ENCODE measurements at places on chromosomes 16 and 17.

DNA sequence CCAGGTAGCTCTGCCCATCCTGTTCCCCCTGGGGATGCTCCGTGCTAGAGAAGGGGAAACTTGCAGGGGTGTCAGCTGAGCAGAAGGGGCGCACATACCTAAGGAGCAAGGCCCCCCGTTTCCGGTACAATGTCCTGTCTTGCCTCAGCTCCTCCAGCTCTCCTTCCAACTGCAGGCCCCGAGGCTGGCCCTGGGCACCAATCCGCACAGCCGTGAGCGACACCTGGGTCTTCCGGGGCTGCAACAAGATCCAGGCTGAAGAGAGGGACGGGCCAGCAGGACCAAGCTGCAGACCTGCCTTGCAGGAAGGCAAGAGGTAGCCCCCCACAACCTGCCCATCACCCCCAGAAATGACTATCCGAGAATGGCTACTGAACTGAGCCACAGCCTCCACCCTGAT, 102.6 kb downstream of the RMI2 start:
- H3K36me3 ChIP-seq = no peaks in the 10 kb centered on the region
- no peak overlapping the region for H3K27ac ChIP-seq
- peaks cover 5% of the 10 kb centered on the region for H3K4me1 ChIP-seq
- DNase-seq = no peak
- no peak overlapping the region for H3K4me3 ChIP-seq
- no peaks in the 10 kb centered on the region for H3K27me3 ChIP-seq

DNA sequence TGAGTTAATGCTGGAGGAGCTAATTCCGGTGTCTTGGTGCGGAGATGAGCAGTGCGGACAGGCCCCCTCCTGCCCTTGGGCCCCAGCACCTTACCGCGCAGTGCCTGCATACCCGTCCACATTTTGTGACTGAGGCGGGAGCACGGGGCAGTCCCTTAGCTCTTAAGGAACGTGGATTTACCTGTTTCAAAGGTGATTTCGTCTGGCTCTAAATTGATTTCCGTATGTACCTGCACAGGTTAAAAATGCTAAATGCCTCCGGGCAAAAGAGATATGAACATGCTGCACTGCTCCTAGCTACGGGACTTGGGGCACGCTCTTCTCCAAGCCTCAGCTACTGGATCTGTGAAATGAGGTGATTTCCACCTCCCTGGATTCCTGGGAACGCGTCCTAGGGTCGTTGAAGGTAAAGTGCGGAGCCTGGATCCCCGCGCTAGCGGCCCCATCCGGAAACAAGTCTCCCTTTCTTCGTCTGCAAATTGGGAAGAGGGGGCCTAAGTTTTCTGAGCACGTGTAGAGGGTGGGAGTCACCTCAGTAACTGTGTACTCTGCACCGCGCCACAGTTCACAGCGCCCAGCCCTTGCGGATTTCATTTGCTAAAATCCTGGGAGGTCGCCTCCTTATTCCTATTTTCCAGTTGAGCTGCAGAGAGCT, 669 bp upstream of the CRISPLD2 start:
- no peaks in the 10 kb centered on the region for H3K27me3 ChIP-seq
- no peak overlapping the region for H3K27ac ChIP-seq
- no peaks in the 10 kb centered on the region for H3K36me3 ChIP-seq
- DNase-seq = no peak
- H3K4me1 ChIP-seq = peaks cover 17% of the 10 kb centered on the region

- DNase-seq = no peak
- H3K27me3 ChIP-seq = no peaks in the 10 kb centered on the region
- no peak overlapping the region for H3K27ac ChIP-seq
- H3K4me1 ChIP-seq = peaks cover 48% of the 10 kb centered on the region
- no peak overlapping the region for H3K4me3 ChIP-seq
Observed at GRCh38 chr17:35256629-35257028, 13.8 kb downstream of the SLFN5 start.

GRCh38 chr17:78184868-78185267, 2.0 kb downstream of the TK1 start:
- no peaks in the 10 kb centered on the region for H3K36me3 ChIP-seq
- peaks cover 26% of the 10 kb centered on the region for H3K4me1 ChIP-seq
- H3K4me3 ChIP-seq = no peak overlapping the region
- DNase-seq = no peak

- no peaks in the 10 kb centered on the region for H3K27me3 ChIP-seq
- H3K4me1 ChIP-seq = no peaks in the 10 kb centered on the region
- no peak overlapping the region for H3K27ac ChIP-seq
Observed at GRCh38 chr17:79513820-79514535, 96.9 kb downstream of the RBFOX3 start.

GRCh38 chr17:6497496-6498221, 53.4 kb downstream of the PIMREG start:
- no peaks in the 10 kb centered on the region for H3K27me3 ChIP-seq
- H3K4me1 ChIP-seq = peaks cover 4% of the 10 kb centered on the region
- H3K4me3 ChIP-seq = no peak overlapping the region
- no peaks in the 10 kb centered on the region for H3K36me3 ChIP-seq

DNA sequence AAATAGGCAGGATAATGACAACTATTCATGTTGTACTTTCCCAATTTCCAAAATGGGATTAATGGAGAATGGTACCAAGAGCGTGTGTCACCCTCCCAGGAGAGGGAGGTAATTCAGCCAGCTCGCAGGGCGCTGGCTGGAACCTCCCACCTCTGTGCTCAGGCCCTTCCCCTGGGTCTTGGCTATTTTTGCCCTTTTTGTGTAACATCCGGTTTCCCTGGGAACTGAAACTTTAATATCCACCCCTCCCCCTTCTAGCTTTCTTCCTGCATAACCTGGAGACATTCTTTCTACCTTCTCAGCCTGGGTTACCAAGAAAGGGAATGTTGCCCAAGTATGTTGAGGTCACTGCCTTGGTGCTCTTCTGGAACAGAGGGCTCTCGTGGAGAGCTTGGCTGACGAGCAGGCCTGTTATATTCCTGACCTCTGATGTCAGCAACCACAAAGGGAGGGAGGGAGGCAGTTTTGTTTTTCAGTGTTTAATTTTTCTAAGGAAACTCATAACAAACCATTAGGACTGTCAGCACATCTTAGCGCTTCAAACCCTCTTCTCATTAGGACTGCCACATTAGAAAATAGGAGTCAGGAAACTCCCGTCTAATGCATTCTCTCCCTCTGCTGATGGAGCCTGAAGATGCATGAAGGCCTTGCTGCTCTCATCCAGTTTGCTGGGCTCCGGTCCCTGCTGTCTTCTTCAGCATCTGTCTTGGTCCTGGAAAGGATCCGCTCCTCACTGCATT, 25.6 kb downstream of the ITGB3 start:
- peaks cover 71% of the 10 kb centered on the region for H3K4me1 ChIP-seq
- no peak overlapping the region for H3K4me3 ChIP-seq
- H3K36me3 ChIP-seq = no peaks in the 10 kb centered on the region
- H3K27me3 ChIP-seq = no peaks in the 10 kb centered on the region
- DNase-seq = no peak

GRCh38 chr16:81650982-81651562, 128.0 kb upstream of the PLCG2 start:
- peaks cover 16% of the 10 kb centered on the region for H3K36me3 ChIP-seq
- peaks cover 47% of the 10 kb centered on the region for H3K4me1 ChIP-seq
- H3K4me3 ChIP-seq = peak overlapping the region; percentile 0
- peak overlapping the region; percentile 62 for H3K27ac ChIP-seq
- no peak for DNase-seq
- H3K27me3 ChIP-seq = no peaks in the 10 kb centered on the region

DNA sequence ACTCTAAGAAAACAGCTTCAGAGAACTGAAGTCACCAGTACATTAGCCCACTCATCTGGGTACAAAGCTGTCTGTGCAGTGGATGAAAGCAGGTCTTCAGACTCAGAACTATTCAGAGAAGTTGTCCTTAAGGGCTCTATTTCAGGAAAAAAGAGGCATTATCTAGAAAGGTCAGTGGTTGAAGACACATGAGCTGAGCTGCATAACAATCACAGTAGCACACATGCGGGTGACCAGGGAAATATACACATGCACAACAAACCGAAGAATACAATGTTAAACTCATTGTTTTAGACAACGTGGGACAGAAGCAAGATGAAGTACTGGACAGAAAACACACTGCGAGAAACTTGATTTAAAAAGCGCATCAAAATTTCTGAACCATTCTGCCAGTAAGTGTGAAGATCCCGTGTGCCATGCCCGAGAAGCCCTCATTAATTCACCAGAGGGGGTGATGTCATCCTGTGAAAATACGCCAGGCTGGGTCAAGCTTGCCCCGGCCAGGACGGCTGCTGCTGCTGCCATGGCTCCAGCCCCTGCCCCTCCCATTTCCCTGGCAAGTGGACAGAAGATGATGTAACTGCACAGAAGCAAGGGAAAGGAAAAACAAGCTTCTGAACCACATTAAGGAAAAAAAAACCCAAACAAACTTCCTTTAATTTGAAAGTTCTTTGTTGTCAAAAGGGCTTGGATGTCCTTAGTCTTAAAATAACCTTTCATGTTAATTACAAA, 10.1 kb downstream of the DYNC1LI2 start:
- DNase-seq = no peak
- peaks cover 45% of the 10 kb centered on the region for H3K4me1 ChIP-seq
- peaks cover 4% of the 10 kb centered on the region for H3K36me3 ChIP-seq

DNA sequence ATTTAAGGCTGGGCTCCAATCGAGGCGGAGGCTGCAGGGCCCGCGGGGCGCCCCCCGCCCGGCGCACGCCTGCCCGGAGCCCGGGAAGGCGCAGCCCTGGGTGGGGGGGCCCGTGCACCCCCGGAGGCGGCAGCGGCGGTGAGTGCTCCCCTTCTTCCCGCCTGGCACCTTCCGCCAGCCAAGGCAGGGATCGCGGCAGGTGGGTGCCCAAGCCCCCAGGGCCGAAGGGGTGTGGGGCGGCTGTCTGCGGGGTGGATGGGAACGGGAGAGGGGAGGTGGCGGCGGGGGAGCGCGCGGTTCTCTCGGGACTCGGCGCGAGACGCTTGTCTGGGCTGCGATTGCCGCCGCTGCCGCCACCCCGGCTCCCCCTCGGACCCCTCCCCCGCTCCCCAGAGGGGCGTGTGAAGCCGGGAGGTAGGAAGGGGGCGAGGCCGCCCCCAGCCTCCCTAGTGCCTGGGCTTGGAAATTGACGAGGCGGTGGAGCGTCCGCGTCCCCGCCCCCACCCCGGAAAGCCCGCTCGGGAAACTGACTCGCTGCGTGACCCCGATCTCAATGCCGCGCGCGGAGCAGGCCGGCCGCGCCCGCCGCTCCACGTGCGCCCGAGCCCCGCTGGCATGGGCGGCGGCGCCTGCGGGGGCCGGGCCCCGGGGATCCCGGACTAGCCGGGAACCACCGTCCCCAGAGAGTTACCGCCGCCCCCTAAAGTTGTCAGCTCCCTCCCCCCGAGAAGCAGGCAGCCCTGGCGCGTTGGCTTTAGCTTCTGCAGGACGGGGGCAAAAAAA, 231.5 kb downstream of the MRTFB start:
- DNase-seq = no peak
- H3K36me3 ChIP-seq = no peaks in the 10 kb centered on the region
- H3K27ac ChIP-seq = peak overlapping the region; percentile 81
- no peaks in the 10 kb centered on the region for H3K27me3 ChIP-seq

DNA sequence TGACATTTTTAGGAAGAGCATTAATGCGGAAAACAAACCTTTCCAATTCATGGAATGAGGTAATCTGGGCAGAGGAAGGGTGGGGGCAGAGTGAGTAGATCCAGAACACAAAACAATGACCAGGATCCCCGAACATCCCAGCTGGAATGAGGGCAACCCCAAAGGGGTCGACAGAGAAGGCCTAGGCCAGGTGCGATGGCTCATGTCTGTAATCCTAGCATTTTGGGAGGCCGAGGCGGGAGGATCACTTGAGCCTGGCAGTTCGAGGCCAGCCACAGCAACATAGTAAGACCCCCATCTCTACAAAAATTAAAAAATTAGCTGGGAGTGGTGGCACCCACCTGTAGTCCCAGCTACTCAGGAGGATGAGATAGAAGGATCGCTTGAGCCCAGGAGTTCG, 64.7 kb downstream of the ZFHX3 start:
- no peak for DNase-seq
- no peak overlapping the region for H3K4me3 ChIP-seq
- H3K27ac ChIP-seq = no peak overlapping the region
- H3K27me3 ChIP-seq = no peaks in the 10 kb centered on the region
- H3K36me3 ChIP-seq = no peaks in the 10 kb centered on the region

DNA sequence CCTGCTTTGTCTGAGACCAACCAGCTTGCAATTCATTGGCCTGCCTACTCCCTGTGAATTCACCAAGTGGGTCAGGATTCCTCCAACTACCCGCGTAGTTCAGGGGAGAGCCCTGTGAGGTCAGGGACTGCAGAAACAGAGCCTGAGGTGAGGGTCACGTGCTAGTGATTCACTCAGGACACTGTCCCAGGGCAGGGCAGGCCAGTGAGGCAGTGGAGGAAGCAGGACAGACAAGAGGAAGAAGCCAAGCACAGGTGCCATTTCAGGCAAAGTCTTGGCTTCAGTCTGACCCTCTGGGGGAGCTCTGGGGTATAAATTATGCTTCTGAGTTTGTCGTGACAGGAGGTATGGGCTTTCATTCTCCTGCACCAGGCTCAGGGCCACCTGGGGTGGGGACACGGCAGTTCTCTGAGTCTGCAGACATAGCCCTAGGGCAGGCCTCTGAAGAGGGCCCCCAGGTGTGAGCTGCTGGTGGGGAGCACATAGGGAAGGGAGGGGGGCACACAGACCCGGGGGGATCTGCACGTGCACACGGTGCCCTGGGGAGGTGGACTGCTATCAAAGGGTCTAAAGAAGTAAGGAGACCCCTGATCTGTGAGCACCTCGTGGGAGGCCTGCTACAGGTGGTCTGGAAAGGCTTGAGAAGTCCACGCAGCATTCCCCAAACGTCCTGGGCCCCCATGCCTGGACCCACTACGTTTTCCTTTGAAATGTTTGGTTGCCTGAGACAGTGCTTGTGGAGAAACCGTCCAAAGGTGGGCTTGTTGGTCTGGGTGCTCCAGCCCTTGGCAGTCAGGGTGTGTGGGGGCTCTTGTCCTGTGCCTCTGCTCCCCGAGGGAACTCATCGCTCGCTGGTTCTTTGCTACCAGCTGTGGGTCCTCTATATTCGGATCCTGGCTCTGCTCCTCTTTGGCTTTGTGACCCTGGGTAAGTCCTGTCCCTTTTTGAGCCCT, 46.4 kb downstream of the NKD1 start:
- no peaks in the 10 kb centered on the region for H3K36me3 ChIP-seq
- peaks cover 21% of the 10 kb centered on the region for H3K4me1 ChIP-seq
- DNase-seq = no peak
- no peak overlapping the region for H3K27ac ChIP-seq

DNA sequence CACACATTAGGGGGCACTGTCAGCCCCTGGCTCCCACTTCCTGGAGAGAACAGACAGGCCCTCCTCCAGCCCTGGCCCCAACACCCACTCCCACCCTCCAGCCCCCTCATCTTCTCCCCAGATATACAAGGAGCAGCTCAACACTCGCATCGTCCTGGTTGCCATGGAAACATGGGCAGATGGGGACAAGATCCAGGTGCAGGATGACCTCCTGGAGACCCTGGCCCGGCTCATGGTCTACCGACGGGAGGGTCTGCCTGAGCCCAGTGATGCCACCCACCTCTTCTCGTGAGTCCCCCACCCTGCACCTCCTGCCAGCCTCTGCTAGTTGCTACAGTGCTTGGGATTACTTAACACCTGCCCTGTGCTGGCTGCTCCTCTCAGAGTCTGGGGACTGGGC, 14.4 kb downstream of the ADAM11 start:
- peaks cover 13% of the 10 kb centered on the region for H3K4me1 ChIP-seq
- H3K4me3 ChIP-seq = no peak overlapping the region
- no peak overlapping the region for H3K27ac ChIP-seq
- H3K36me3 ChIP-seq = no peaks in the 10 kb centered on the region
- no peaks in the 10 kb centered on the region for H3K27me3 ChIP-seq

Data from vagina (tissue), 2 donors.